ENCODE measurements at places on chromosomes 2 and 18.

DNA sequence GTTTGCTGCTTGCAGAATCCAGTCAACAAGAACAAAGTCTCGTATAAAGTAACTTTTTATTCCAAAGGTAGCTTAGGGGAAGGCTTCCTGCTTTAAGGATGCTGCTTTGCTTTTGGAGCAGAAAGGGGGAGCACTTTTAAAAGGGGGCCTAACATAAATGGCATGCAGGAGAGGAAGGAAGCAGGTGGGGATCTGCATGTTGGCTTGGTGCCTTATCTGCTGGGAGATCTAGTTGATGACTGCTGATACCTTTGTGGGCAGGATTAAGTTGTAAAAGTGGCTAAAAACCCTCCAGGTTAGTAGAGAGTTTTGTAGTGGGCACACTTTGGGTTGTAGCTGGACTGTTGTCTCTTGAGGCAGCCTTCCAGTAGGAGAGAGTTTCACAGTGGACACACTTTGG, 22.5 kb downstream of the UBR3 start:
- DNase-seq = no peak

DNA sequence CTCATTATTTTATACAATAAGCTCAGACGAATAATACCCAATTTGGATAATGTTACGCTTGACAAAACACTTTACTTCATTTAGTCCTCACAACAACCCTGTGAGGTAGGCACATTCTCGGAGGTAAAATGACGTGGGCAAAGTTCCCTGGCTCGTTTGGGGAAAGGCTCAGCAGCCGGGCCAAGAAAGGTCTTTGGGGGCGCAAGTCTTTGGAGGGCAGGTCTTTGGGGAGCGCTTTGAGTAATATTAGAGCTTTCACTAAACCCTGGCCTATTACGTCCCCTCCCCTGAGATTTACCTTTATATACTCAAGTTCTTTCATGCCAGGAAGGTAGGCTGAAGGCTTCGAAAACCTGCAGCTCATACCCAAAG, 427 bp downstream of the RBKS start:
- no peak for DNase-seq

- DNase-seq = no peak
Observed at GRCh38 chr2:80573950-80574349, 269.4 kb upstream of the LRRTM1 start.

DNA sequence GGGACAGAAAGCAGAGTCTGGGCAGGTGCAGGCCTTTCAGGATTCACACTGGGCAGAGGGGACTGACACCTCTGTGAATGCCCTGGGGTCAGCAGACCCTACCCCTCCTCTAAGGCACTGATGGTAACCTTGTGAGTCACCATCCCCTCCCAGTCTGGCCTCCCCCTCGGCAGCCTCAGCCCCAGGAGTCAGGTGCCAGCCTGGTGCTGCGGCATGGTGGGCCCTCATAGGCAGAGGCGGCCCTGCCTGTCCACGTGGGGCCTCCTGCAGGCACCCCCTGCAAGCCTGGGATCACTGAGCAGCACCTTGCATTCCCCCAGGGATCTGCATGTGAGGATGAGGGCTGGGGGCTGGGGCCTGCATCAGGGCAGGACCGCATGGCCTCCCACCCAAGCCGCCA, 4.8 kb upstream of the GPR17 start:
- no peak for DNase-seq

DNA sequence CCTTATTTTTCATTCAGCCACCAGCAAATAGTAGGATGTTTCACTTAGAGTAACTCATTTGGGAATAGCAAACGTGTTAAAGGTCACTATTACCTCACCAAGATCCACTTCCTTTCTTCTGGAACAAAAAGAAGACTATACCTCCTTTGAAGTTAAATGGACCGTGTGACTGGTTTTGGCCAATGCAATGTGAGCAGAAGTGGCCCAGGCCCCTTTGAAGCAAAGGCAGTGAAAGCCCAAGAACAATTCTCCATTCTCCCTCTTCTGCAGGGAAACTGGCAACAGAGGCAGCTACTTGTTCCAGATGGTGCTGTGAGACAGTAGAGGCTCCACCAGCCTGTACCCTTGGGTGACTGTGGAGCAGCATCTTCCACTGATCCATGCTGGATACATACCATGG, 11.3 kb upstream of the MALL start:
- no peak for DNase-seq

- DNase-seq = no peak
Observed at GRCh38 chr2:213995400-213996105, 415.3 kb upstream of the VWC2L start.

DNA sequence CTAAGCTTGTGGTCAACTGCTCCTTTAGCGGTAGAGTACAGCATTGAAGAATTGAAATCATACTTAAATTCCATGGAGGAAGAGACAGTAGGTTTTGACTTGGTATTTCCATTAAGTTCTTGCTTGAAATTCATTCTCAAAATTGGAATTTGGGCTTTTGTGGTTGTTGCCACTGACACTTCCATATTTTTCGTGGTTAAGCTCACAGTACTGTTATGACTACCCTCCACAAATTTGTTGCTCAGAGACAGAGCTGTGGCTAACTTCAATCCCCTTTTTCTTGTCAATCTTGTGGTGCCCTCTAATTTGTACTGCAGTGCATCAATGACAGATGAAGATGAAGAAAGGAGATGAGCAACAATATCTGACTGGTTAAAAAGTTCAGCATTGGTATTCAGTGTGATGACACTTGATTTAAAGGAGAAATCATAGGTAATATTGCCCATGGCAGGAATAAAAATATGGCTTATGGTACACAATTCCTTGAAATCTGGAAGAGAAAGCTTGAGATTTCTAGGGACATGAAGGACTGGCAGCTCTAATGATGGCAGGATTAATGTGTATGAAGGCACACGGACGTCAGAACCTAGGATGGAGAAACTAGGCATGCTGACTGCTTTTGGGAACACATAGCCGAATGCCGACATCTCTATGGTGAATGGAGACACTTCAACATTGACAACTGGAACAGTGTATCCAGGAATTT, 37.3 kb downstream of the APOB start:
- no peak for DNase-seq

DNA sequence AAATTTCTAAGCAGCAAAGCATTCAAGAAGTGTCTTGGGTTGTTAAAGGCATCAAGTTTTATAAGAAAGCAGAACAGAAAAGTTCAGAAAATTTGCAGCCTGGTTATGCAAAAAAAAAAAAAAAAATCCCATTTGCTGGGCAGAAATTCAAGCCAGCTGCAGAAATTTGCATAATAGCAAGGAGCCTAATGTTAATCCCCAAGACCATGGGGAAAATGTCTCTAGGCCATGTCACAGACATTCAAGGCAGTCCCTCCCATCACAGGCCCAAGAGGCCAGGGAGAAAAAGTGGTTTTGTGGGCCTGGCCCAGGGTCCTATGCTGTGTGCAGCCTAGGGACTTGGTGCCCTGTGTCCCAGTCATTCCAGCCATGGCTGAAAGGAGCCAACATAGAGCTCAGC, 269.0 kb upstream of the SLC39A10 start:
- no peak for DNase-seq

DNA sequence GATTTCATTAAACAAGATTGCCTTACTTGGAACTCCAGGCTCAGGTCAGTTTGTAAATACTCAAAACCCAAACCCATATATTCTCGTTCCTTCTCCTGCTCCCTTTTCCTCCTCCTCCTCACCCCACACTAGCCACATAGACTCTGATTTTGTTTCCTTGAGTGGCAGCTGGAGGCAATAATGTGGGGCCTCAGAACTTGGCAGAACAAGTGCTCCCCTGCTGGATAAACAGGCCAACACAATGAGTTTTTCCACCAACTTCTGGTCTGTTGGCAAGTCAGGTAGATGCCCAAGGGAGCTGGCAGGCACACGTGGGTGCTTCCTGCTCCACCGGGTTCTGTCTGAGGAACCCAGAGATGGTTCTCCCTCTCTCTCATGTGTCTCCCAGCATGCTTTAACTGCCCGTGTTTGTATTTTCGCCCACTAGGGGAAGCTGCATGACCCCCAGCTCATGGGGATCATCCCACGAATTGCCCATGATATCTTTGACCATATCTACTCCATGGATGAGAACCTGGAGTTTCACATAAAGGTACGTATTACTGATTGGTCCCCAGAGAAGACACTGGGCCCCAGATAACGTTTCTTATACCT, 61.9 kb downstream of the KIF5C start:
- no peak for DNase-seq

GRCh38 chr2:162092658-162093556, 18.9 kb upstream of the DPP4 start:
- no peak for DNase-seq

- no peak for DNase-seq
Observed at GRCh38 chr2:121242976-121243375, 42.0 kb downstream of the TFCP2L1 start.

DNA sequence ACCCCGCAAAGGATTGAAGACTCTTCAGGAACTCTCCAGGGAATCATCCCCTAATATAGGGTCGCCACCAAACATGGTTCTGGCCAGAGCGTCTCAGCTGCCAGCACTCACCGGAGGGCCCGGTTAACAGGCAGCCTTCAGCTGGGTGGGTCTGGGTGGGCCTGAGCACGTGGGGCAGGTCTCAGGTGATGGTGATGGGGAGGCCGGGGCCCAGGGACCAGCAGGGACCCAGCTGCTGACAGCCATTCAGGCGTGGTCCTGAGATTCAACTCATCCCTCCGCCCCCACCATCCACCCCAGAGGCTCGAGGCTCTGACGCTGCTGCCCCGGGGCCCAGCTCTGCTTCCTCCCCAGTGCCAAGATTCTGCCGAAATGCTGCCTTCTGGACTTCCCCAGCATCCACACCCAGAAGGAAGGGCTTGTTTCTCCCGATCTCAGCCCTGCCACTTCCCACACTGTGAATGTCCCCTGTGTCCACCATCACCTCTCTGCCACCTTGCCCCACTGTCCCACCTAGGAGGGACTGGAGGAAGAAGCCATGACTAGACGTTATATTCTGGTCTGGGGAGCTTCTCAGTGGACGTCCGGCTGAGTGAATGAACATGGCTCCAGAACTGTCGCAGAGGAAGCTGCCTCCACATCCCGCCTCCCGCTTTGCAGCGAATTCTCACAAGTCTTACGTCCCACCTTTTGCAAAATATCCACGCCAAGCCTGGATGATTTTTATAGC, 294.2 kb upstream of the SALL3 start:
- DNase-seq = no peak

DNA sequence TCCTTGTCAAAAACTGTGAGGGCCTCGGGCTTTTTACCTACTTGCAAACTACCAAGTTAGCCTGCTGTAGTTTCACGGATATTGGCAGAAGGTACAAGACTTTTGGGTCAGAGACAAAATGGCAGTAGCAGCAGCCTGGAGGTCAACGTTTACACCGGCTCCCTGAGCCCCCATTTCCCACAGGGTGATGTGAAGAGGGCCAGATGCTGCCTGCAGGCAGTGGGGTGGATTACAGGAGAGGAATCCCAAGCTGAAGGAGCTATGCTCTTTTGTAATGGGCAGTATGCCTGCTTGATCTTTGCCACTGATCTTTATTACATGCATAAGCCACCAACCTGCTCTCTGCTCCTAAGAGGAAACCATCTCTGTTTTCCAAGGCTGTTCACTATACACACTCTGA, 29.5 kb upstream of the SP5 start:
- no peak for DNase-seq

DNA sequence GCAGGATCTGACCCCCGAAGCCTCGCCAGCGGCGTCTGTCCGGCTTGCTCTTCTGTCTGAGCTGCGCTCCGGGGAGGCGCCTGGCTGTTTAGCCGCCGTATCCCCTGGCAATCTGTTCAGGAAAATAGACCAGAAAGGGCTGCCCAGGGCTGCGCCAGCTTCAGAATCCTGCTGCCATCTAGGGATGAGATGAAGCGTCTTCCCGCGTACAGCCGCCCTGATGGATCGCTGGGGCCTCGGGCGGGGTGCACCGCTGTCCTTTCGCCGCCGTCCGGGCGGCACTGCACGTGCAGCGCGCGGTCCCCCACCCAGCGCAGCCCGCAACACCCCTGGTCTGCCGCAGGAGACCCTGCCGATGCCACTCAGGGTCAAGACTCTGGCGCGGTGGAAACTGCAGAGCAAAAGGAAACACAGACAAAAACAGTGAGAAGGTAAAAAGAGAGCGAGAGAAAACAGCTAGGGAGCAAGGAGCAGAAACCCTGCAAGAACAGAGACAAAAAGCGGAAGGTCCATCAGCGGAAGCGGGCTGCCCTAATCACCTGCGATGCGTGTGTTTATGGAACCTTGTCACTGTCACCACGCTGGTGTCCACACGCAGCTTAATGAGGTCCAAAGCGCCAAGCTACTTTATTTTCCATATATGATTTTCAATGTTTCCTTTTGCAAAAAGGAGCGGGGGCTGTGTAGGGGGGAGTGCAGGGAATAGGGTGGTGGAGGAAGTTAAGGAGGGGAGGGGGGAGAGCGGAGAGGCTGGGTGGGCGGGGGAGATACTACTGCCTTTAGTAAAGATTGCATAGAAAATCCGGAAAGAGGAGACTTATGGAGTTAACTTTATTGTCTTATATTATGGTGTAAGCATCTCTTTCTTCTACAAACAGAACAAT, 2113.3 kb upstream of the PIK3C3 start:
- peak; percentile 66 for DNase-seq

GRCh38 chr2:75406131-75406581, 154.6 kb downstream of the EVA1A start:
- DNase-seq = no peak

DNA sequence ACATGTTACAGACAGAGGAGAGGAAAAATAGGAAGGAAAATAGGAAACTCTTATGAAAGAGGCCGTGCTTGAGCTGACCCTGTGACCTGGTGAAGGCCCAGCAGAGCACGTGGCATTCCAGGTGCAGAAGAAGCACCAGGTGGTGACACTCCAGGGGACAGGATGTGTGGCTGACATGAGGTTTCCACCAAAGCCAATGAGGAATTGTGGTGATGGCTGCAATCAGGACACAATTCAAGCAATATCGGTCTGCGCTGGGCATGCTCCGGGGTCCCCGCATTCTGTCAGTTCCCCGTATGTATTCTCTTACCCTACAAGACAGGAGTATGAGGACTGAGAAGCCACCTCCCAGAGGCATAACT, 504.2 kb downstream of the EIPR1 start:
- no peak for DNase-seq

- no peak for DNase-seq
Observed at GRCh38 chr2:101272045-101272784, 19.5 kb downstream of the CNOT11 start.

GRCh38 chr2:16386031-16386430, 279.6 kb downstream of the CYRIA start:
- no peak for DNase-seq

DNA sequence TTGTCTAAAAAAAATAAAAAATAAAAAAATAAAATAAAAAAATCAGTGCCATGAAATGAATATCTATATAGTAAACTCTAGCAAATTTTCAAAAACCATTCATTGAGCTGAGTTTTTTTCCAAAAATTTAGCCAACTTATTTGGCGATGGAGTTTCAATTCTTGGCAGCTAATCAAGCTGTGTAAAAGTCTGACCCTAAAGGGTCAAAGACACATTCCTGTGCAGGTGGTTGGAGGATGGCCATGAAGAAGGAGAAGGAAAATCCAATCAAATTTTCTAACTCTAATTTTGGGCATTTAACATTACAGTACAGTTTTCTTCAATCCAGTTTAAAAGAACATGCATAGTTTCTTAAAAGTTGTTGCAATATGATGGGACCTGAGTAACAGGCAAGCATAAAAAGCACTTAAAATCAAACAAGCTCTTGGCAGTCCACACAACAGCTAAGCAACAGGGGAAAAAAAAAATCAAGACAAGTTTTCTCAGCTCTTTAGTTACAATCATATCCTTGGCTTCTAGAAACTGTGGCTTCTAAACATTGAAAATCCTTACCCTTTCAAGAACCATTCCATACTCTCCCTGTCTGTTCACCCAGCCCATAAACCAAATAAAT, 54.5 kb downstream of the ACVR1 start:
- DNase-seq = no peak

GRCh38 chr2:216634370-216635148, 1.3 kb downstream of the IGFBP2 start:
- DNase-seq = no peak

Data from NCI-H1930 (cell line).